Left lung (tissue), 14 donors: ENCODE measurements at places on chromosomes 3 and 15. TPM values are rescaled to one million over a fixed set of nuclear protein-coding genes. Genes with fewer than 3 reads are reported as not detected.
A peak's percentile ranks its signal among the peaks of the same experiment; 100 is the strongest.

GRCh38 chr3:61894988-61895935 is 333.9 kb downstream of the PTPRG start:
- no peak overlapping the region for H3K27ac ChIP-seq
- DNase-seq, result no peak
- H3K4me1 ChIP-seq, result peaks cover 10% of the 10 kb centered on the region
- no peaks in the 10 kb centered on the region for H3K36me3 ChIP-seq
- H3K27me3 ChIP-seq, result no peaks in the 10 kb centered on the region
- no peak overlapping the region for H3K4me3 ChIP-seq

- no peaks in the 10 kb centered on the region for H3K36me3 ChIP-seq
- H3K27ac ChIP-seq, result peak overlapping the region; percentile 85
- H3K4me1 ChIP-seq, result no peaks in the 10 kb centered on the region
- DNase-seq, result peak; percentile 85
- no peaks in the 10 kb centered on the region for H3K27me3 ChIP-seq
- no peak overlapping the region for H3K4me3 ChIP-seq
Measured at GRCh38 chr3:153138276-153139210, 23.5 kb upstream of the RAP2B start.

DNA sequence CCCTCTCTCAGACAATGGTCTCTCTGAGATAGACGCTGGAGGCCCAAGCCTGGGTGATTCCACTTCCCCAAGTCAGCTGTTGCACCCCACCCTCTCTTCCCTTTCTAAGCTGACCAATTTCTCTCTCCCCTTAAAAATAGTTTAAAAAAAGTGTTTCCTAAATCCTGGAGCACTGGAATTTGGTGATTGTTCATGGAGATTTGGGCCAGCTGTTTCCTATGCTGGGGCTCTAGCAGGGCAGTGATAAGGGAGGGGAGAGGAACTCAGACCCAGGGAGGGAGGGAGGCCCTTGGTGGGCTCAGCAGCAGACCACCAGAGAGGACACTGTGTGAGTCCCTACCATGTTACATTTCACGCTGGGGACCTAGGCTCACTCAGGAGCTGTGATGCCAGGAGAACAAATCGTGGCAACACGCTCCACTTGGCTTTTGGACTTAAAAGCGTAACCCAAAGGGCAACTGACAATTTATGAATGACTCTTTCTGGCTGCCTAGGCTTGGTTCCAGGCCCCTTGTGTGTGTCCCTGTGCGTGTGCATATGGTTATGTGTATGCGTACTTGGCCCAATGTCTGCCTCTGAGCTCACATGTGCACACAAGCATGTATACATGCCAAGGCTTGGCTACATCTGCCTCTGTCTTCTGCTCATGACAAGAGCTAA is 59.8 kb upstream of the INSYN1 start:
- peaks cover 8% of the 10 kb centered on the region for H3K27me3 ChIP-seq
- no peaks in the 10 kb centered on the region for H3K4me1 ChIP-seq
- no peak overlapping the region for H3K27ac ChIP-seq
- H3K36me3 ChIP-seq, result no peaks in the 10 kb centered on the region
- no peak for DNase-seq

DNA sequence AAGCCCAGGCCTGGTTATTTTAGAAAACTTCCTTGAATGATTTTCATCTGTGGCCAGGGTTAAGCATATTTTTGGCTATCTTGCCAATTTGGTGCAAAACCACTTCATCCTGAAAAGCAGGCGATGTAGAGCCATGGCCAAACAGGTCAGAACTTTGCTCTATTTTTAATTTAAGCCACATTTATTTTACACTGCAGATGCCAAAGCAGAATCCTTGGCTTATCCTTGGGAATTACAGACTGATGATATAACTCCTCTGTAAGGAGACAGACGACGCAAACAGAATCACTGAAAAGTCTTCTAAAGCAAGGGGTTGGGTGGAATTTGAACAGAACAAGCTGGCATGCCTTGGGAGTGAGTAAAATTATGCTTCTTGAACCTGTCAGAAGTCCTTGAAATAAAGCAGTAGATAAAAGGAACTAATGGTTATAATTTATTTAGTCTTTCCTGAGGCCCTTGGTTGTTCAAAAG is 121.9 kb downstream of the CHST2 start:
- DNase-seq, result no peak
- no peak overlapping the region for H3K27ac ChIP-seq
- no peaks in the 10 kb centered on the region for H3K27me3 ChIP-seq
- H3K4me3 ChIP-seq, result no peak overlapping the region
- H3K4me1 ChIP-seq, result no peaks in the 10 kb centered on the region
- no peaks in the 10 kb centered on the region for H3K36me3 ChIP-seq

RAB6B gene
- 9.3 TPM for polyA plus RNA-seq

GRCh38 chr3:50139308-50139707 is 15.8 kb upstream of the SEMA3F start:
- DNase-seq, result no peak
- H3K27me3 ChIP-seq, result no peaks in the 10 kb centered on the region
- H3K36me3 ChIP-seq, result no peaks in the 10 kb centered on the region
- H3K4me1 ChIP-seq, result peaks cover 7% of the 10 kb centered on the region

- H3K36me3 ChIP-seq, result no peaks in the 10 kb centered on the region
- no peak overlapping the region for H3K4me3 ChIP-seq
- no peaks in the 10 kb centered on the region for H3K4me1 ChIP-seq
- DNase-seq, result peak; percentile 80
- H3K27ac ChIP-seq, result no peak overlapping the region
- H3K27me3 ChIP-seq, result peaks cover 33% of the 10 kb centered on the region
Measured at GRCh38 chr3:170584585-170585007, 1.3 kb downstream of the SLC7A14 start.
